Lower lobe of right lung (tissue), 2 donors: ENCODE measurements at places on chromosomes 2 and 18. TPM values are rescaled to one million over a fixed set of nuclear protein-coding genes. Genes with fewer than 3 reads are reported as not detected.
A peak's percentile ranks its signal among the peaks of the same experiment; 100 is the strongest.

The IWS1 gene
- 36.7 TPM for total RNA-seq

DNA sequence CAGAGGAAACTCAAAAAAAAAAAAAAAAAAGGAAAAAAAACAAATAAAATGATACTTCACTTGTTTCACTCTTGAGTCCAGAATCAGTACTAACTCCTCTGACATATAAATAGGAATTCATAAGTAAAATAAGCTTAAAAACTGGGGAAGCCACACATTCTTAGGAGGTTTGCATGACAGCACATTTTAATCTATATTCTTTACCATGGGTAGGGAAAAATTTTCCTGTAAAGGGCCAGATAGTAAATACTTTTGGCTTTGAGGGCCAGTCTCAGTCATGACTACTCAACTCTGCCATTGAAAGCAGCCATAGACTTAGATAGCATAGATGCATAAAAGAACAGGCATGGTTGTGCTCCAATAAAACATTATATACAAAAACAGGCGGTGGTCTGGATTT lies 145.2 kb downstream of the BCL11A start:
- no peak for DNase-seq
- no peak overlapping the region for H3K4me3 ChIP-seq
- H3K36me3 ChIP-seq, result no peaks in the 10 kb centered on the region

The GRB14 gene
- 4.6 TPM for total RNA-seq

DNA sequence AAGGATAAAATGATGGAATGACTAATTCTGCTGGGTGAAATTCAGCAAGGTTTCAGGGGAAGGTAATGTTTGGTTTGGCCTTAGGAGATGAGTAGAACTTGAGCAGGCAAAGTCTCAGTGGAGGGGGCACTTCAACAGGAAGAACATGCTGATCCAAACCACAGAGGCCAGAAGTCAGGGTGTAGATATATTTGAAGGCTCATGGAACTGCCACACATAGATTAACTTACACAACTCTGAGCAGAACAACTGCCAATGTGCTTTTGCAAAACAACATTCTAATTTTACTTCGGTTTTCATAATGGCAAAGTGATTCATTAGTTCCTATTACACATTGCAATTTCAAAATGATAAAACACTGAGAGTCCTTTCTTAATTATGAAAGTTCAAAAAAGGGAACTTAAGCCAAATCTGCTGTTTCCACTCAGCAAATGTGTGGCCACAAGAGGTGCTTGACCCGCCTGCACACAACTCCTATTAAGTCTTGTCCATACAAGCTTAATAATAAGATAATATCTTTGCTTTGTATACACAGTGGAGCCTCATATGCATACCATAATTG lies 284.8 kb downstream of the MREG start:
- H3K27me3 ChIP-seq, result no peaks in the 10 kb centered on the region
- H3K36me3 ChIP-seq, result no peaks in the 10 kb centered on the region
- peaks cover 16% of the 10 kb centered on the region for H3K4me1 ChIP-seq
- no peak overlapping the region for H3K4me3 ChIP-seq
- peak; percentile 53 for DNase-seq
- H3K27ac ChIP-seq, result no peak overlapping the region

The ALPP gene
- total RNA-seq, result 6.0 TPM

- no peaks in the 10 kb centered on the region for H3K27me3 ChIP-seq
- no peak overlapping the region for H3K4me3 ChIP-seq
- no peaks in the 10 kb centered on the region for H3K36me3 ChIP-seq
- no peaks in the 10 kb centered on the region for H3K4me1 ChIP-seq
- H3K27ac ChIP-seq, result no peak overlapping the region
Measured at GRCh38 chr2:188511346-188511745, 219.7 kb downstream of the GULP1 start.

The SLC14A1 gene
- total RNA-seq, result 21.8 TPM

The SPHKAP gene
- 0.06 TPM for total RNA-seq

GRCh38 chr2:118177884-118178283 lies 89.6 kb downstream of the INSIG2 start:
- H3K27ac ChIP-seq, result no peak overlapping the region
- DNase-seq, result no peak
- no peaks in the 10 kb centered on the region for H3K27me3 ChIP-seq

GRCh38 chr2:66553370-66553769 lies 118.4 kb downstream of the MEIS1 start:
- no peaks in the 10 kb centered on the region for H3K27me3 ChIP-seq
- peak; percentile 61 for DNase-seq
- no peak overlapping the region for H3K27ac ChIP-seq
- no peak overlapping the region for H3K4me3 ChIP-seq
- peaks cover 46% of the 10 kb centered on the region for H3K4me1 ChIP-seq
- no peaks in the 10 kb centered on the region for H3K36me3 ChIP-seq

GRCh38 chr18:35444636-35445035 lies 53.1 kb downstream of the INO80C start:
- no peaks in the 10 kb centered on the region for H3K36me3 ChIP-seq
- no peak overlapping the region for H3K4me3 ChIP-seq
- no peaks in the 10 kb centered on the region for H3K27me3 ChIP-seq
- no peak for DNase-seq

The C2orf80 gene
- not detected for total RNA-seq

DNA sequence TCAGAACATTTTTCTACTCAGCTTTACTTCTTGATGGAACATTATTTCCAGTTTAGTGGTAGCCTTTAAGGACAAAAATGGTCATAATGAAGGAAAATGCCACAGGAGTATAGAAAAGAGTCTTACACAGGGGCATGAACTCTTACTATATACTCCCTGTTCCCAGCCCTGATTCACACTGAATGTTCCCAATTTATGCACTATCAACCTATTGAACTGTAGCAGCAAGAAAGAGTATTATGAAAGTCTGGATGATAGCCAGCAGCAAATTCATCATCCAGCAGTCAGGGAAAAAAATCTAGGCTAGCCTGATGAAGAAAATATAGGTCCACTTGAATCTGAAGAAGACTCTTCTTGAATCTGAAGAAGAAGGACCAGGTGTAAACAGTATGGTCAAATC lies 1170.3 kb upstream of the CHAC2 start:
- H3K36me3 ChIP-seq, result no peaks in the 10 kb centered on the region
- DNase-seq, result no peak
- H3K27ac ChIP-seq, result no peak overlapping the region

- no peak for DNase-seq
- H3K4me1 ChIP-seq, result no peaks in the 10 kb centered on the region
Measured at GRCh38 chr2:71785516-71785981, 332.2 kb downstream of the DYSF start.

The HOXD8 gene
- total RNA-seq, result 2.3 TPM

- no peak overlapping the region for H3K27ac ChIP-seq
- H3K4me3 ChIP-seq, result no peak overlapping the region
- DNase-seq, result no peak
- H3K4me1 ChIP-seq, result peaks cover 4% of the 10 kb centered on the region
- H3K27me3 ChIP-seq, result no peaks in the 10 kb centered on the region
- no peaks in the 10 kb centered on the region for H3K36me3 ChIP-seq
Measured at GRCh38 chr18:23094411-23095190, 40.7 kb upstream of the CABLES1 start.

DNA sequence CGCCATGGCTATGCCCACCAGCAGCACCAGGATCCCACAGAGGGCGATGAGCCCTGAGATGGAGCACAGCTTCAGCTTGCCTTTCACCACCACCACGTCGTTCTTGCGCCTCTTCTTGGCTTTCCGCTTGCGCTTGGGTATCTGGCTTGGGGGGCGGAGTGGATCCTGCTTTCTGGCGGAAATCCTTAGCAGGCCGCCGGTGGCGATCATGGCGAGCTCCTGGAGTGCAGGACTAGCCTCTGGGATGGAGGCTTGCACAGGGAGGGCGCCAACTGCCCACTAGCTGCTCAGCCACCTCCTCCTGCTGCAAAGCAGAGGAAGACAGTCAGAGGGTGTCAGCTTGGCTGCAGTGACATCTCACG lies 3.5 kb downstream of the TMEM200C start:
- peaks cover 12% of the 10 kb centered on the region for H3K4me1 ChIP-seq
- no peaks in the 10 kb centered on the region for H3K36me3 ChIP-seq
- no peak overlapping the region for H3K4me3 ChIP-seq
- H3K27ac ChIP-seq, result no peak overlapping the region
- no peak for DNase-seq

The HSBP1L1 gene
- 46.6 TPM for total RNA-seq

DNA sequence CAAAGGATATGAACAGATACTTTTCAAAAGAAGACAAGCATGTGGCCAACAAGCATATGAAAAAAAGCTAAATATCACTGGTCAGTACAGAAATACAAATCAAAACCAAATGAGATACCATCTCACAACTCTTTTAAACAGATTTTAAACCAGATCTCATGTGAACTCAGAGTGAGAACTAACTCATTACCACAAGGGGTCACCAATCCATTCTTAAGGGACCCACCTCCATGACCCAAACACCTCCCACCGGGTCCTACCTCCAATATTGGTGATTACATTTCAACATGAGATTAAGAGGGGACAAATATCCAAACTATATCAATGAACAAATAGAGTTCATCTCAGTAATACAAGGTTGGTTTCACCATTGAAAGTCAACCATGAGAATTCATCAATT lies 319.8 kb upstream of the GULP1 start:
- H3K4me3 ChIP-seq, result no peak overlapping the region
- no peak overlapping the region for H3K27ac ChIP-seq
- DNase-seq, result no peak
- H3K4me1 ChIP-seq, result no peaks in the 10 kb centered on the region
- H3K36me3 ChIP-seq, result no peaks in the 10 kb centered on the region

- no peaks in the 10 kb centered on the region for H3K4me1 ChIP-seq
- no peaks in the 10 kb centered on the region for H3K27me3 ChIP-seq
- H3K27ac ChIP-seq, result no peak overlapping the region
- H3K4me3 ChIP-seq, result no peak overlapping the region
- no peak for DNase-seq
Measured at GRCh38 chr2:165725421-165725820, 68.6 kb downstream of the GALNT3 start.

GRCh38 chr2:33607251-33607721 lies 8.2 kb upstream of the FAM98A start:
- no peak overlapping the region for H3K27ac ChIP-seq
- no peaks in the 10 kb centered on the region for H3K27me3 ChIP-seq
- H3K4me1 ChIP-seq, result no peaks in the 10 kb centered on the region
- no peak for DNase-seq
- H3K4me3 ChIP-seq, result no peak overlapping the region
- no peaks in the 10 kb centered on the region for H3K36me3 ChIP-seq

The RFX8 gene
- not detected for total RNA-seq

The RAB6C gene
- not detected for total RNA-seq

The C2orf66 gene
- total RNA-seq, result 0.21 TPM

GRCh38 chr2:42757981-42758740 lies 5.8 kb downstream of the OXER1 start:
- no peaks in the 10 kb centered on the region for H3K27me3 ChIP-seq
- H3K4me1 ChIP-seq, result peaks cover 14% of the 10 kb centered on the region
- H3K36me3 ChIP-seq, result peaks cover 6% of the 10 kb centered on the region
- no peak overlapping the region for H3K4me3 ChIP-seq
- no peak for DNase-seq

The LGALSL gene
- total RNA-seq, result 30.8 TPM

GRCh38 chr2:65214361-65214760 lies 13.3 kb upstream of the ACTR2 start:
- no peak overlapping the region for H3K4me3 ChIP-seq
- no peak overlapping the region for H3K27ac ChIP-seq
- DNase-seq, result no peak
- H3K36me3 ChIP-seq, result no peaks in the 10 kb centered on the region
- no peaks in the 10 kb centered on the region for H3K4me1 ChIP-seq
- no peaks in the 10 kb centered on the region for H3K27me3 ChIP-seq

DNA sequence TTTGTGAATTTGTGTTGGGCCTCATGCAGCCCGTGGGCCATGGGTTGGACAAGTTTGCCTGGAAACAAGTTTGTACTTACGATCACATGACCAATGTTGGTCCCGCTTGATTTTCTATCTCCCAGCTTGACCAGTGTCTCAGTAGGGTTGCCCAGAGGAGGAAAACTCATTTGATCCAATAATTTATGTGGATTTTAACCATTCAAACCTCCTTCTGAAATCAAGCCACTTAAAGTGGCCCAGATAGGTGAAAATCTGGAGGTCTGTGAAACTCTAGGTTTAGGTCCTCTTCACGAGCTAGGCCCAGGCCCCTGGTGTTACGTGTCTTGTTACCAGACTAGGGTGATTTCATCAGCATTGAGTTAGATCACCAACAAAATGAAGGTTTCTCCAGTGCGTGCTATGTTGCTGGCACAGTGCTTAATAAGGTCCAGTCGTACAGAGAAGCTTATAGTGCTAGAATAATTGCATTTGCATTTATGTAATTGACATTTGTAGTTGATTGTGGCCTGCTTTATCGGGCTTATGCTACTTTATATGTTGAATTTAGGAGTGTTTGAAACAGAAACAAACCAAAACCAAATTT lies 4.4 kb downstream of the ACTR2 start:
- DNase-seq, result no peak
- peaks cover 80% of the 10 kb centered on the region for H3K4me1 ChIP-seq
- peak overlapping the region; percentile 39 for H3K27ac ChIP-seq
- no peak overlapping the region for H3K4me3 ChIP-seq

GRCh38 chr2:8064603-8065002 lies 617.3 kb upstream of the ID2 start:
- no peaks in the 10 kb centered on the region for H3K36me3 ChIP-seq
- no peaks in the 10 kb centered on the region for H3K27me3 ChIP-seq
- H3K4me1 ChIP-seq, result no peaks in the 10 kb centered on the region

The NPHP1 gene
- total RNA-seq, result 6.8 TPM

DNA sequence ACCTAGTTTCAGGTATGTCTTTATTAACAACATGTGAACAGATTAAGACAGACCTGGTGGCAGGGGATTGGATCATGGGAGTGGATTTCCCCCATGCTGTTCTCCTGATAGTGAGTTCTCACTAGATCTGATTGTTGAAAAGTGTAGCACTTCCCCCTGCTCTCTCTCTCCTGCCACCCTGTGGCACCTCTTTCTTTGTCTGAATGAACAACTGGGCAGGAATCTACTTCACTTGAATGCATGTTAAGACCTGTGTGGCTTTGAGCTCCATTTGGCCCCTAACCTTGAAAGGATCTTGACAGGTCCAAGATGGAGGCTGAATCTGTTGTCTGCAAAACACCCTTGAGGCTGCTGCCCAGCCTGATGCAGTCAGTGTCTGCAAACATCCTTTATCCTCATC lies 194.4 kb downstream of the RNF144A start:
- H3K4me1 ChIP-seq, result no peaks in the 10 kb centered on the region
- no peak overlapping the region for H3K27ac ChIP-seq
- DNase-seq, result no peak
- H3K36me3 ChIP-seq, result no peaks in the 10 kb centered on the region
